ENCODE measurements at places on chromosomes 6 and 20. TPM values are rescaled to one million over a fixed set of nuclear protein-coding genes. Genes with fewer than 3 reads are reported as not detected.

The TFB1M gene
- total RNA-seq, result 14.4 TPM

The GSTA2 gene
- total RNA-seq, result not detected

The STX16 gene
- total RNA-seq, result 20.2 TPM

The RAD21L1 gene
- not detected for total RNA-seq

The CLPSL2 gene
- not detected for total RNA-seq

The CGA gene
- total RNA-seq, result not detected

The LINC00237 gene
- total RNA-seq, result not detected

The CDSN gene
- total RNA-seq, result not detected

The NT5E gene
- 111 TPM for total RNA-seq

The KCNS1 gene
- 0.16 TPM for total RNA-seq

The RGS17 gene
- 0.65 TPM for total RNA-seq

The HIVEP2 gene
- total RNA-seq, result 14.6 TPM

The GGTLC1 gene
- not detected for total RNA-seq

The SLC25A27 gene
- 3.3 TPM for total RNA-seq

The GATA5 gene
- not detected for total RNA-seq

The PNISR gene
- 30.1 TPM for total RNA-seq

The TENT5A gene
- 0.76 TPM for total RNA-seq

The TRPC4AP gene
- 48.7 TPM for total RNA-seq

The PGC gene
- not detected for total RNA-seq

The SCP2D1 gene
- not detected for total RNA-seq

The NFKBIE gene
- 20.0 TPM for total RNA-seq

The NFATC2 gene
- 2.1 TPM for total RNA-seq

The CST1 gene
- not detected for total RNA-seq

The NEU1 gene
- total RNA-seq, result 59.4 TPM

The CAP2 gene
- total RNA-seq, result 4.2 TPM

The BANF2 gene
- not detected for total RNA-seq

The TSBP1 gene
- not detected for total RNA-seq

The PCNA gene
- 151 TPM for total RNA-seq

The OPRM1 gene
- not detected for total RNA-seq

The PTPRA gene
- 19.8 TPM for total RNA-seq

The SEL1L2 gene
- not detected for total RNA-seq

The IYD gene
- total RNA-seq, result not detected

The RBPJL gene
- not detected for total RNA-seq

The NCOA7 gene
- 50.2 TPM for total RNA-seq

The TGM2 gene
- 265 TPM for total RNA-seq

The RIPOR2 gene
- 1.1 TPM for total RNA-seq

The VAPB gene
- 8.6 TPM for total RNA-seq

The APOBEC2 gene
- total RNA-seq, result not detected

The SLC22A7 gene
- not detected for total RNA-seq

The FKBP5 gene
- total RNA-seq, result 30.3 TPM

The RAET1G gene
- 0.65 TPM for total RNA-seq

The BNIP5 gene
- not detected for total RNA-seq

The PTGIS gene
- 0.49 TPM for total RNA-seq

The GRM1 gene
- total RNA-seq, result under 0.01 TPM

The RNF182 gene
- total RNA-seq, result 0.65 TPM

The PPARD gene
- total RNA-seq, result 3.6 TPM

The CNKSR3 gene
- 22.3 TPM for total RNA-seq

The APOM gene
- 0.16 TPM for total RNA-seq

The SMIM26 gene
- total RNA-seq, result 34.0 TPM

The KIF25 gene
- total RNA-seq, result 0.49 TPM

The PTCHD4 gene
- total RNA-seq, result 4.2 TPM

The RSPH9 gene
- total RNA-seq, result 0.16 TPM

The NKX2-2 gene
- total RNA-seq, result not detected

The GNAS-AS1 gene
- not detected for total RNA-seq

The SLCO4A1 gene
- total RNA-seq, result 5.0 TPM

The ECT2L gene
- total RNA-seq, result not detected

The ILRUN gene
- total RNA-seq, result 28.3 TPM

Measured in bladder microvascular endothelial cell (primary cell).